Stimulated activated CD4-positive, alpha-beta T cell treated with anti-CD3 and anti-CD28 coated beads, TNF-alpha, amount 100 ng/mL, for 24 hours (primary cell): ENCODE measurements at places on chromosomes 7 and 10.

GRCh38 chr7:146982482-146982881, 865.9 kb downstream of the CNTNAP2 start:
- DNase-seq = no peak

DNA sequence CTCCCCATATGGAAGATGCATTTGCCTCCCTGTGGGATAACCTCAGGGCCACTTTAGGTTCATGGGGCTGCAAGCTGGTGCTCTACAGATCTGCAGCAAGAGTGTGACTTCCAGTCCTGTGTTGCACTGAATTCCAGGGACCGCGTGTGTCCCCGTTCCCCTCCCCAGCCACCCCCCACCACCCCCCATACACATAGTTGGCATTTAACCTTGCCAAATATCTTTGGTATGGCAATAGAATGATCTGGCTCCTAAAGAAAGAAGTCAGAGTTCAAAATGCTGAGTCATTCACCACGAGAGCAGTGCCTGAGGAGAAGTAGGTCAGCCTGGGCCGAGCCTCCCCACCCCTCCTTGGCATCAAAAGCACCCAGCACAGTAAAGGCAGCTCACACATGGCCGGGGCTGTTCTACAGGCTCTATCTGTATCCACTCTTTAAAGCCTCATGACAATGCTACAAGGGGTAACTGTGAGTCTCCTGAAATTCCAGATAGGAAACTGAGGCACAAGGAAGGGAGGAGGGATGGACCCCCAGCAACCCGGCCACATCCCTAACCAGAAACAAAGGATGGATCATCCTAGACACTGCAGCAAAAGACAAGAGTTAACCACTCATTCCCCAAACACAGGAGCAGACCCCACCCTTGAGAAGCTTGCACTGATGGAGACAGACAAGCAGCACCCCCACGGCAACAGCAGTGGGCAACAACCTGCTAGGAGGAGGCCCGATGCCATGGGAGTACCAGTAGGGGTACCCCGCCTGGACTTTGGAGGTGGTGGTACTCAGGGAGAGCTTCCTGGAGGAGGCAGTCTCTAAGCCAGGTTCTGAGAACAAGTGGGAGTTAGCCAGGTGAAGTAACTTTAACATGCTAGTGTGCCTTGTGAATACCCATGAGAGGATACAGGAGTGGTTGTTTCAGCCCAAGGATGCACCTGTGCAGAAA, 70.3 kb upstream of the NANOS1 start:
- DNase-seq = no peak

DNA sequence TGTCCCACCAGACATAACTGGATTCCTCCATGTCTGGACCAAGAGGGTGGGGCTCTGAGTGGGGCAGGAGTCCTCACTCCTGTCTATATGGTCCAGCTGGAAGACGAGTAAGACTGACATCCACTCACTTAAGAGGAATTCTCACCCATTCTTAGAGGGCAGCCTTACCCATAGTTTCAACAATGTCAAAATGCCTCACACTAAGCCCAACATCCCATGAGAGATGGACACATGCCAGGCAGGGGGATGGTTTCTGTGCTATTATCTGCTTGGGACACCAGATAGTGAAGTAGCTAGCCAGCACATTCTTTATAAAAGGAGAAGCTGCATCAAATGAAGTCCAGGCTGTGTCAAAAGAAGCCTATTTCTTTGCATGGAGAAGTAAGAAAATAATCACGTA, 4.7 kb upstream of the LANCL2 start:
- DNase-seq = no peak

- no peak for DNase-seq
Measured at GRCh38 chr7:69778138-69778537, 179.9 kb downstream of the AUTS2 start.

GRCh38 chr10:62278441-62278910, 9.8 kb upstream of the RTKN2 start:
- no peak for DNase-seq

DNA sequence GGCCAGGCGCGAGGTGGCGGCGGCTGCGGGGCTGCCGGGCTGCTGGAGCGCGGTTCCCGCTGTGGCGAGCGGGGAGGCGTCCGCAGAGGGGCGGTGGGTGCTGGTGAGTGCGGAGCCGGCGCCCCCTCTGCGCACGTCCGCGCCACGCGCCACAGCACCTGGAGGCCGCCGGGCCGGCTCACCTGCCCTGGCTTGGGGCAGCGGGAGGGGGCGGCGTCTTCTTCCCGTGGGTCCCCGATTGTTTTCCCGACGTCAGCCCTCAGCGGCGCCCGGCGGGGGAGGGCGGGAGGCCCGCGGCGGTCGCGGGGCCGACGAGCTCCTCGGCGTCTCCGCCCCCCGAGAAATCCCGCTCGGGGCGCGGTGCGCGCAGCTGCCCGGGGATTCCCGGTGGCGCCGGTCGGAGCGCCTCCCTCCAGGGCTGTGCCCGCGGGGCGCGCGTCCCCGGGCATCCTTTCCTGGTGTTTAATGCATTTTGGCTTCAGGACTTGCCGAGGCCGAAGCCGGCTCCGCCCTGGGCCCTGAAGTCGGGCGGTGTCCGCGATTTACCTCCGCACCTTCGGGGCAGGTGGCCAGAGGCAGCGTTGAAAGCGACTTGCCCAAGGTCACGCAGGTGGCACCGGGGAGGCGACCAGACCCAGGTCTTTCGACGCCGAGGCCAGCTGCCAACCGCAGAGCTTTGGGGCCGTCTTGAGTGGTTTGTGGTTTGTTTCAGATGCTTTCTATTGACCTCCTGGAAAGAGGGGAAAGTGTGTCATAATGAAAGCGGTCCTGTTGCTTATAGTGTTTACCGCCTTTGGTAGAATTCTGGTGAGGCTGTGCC, 561 bp downstream of the PLEKHA1 start:
- DNase-seq = peak; percentile 48

- no peak for DNase-seq
Measured at GRCh38 chr7:150665896-150666295, 19.6 kb upstream of the GIMAP2 start.

DNA sequence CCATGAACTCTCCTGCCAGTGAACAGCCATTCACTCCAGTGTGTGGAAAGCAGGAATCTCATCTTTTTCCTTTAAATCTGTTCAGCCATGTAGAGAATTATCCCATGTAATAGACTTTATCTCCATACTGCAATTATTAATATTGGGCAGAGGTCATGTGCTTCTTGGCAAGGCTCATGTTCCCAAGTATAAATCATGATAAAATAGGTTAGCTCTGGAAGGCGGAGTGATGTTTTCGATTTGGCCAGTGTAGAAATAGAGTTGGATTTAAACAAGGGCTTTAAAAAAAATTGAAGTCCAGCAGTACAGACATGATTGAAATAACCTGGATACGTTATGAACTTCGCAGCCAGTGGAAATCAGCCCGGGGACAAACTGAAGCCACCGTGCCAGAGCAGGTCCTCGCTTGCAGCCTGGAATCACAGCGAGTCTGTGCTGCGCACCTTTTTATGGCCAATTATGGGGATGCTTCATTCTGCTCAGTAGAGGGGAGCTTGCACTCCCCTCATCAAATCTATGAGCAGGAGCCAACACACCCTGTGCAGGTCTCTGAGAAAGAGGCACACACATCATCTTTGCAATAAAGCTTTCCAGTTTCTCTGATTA, 654.0 kb upstream of the MKI67 start:
- DNase-seq = no peak

DNA sequence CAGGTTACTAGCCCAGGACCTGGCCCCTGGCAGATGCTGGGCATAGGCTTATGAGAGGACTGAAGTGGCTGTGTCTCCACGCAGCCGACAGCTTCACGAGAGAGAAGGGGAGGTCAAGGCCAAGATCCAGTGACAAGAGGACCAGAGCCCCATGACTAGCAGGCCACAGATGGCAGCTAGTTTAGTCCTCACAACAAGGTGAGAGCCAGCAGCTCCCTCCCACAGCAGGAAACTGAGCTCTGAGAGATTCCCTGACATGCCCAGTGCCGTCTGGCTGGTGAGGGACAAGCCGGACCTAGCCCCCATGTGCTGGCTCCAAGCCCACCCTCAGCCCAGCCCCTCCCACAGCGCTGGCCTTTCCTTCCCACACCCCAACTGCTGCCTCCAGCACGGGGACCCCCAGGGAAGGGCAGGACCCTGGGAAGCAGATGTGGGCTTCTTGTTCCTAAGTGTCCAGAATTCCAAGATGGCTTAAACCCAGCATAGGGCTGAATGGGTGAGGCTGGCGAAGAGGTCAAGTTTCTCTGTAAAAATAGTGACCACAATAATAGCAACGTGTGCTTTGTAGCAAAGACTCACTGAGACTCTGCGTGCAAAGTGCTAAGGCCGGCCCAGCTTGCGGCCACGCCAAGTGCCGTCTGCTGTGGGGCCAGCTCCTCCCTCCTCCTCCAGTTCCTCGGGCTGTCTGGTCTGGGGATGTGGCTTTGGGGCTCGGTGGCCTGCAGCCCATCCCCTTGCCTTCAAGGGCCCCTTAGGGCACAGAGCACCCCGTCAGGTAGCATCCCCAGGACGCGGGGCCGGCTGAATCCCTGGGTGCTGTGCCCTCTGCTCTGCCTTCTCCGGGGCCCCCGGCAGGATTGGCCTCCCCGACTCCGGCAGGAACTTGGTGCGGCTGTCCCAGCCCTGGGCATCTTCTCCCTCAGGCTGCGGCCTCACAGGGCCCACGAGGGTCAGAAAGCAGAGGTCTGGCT, 7.8 kb upstream of the FAM20C start:
- DNase-seq = no peak

GRCh38 chr10:68471063-68471585, 649 bp downstream of the DNA2 start:
- DNase-seq = no peak

DNA sequence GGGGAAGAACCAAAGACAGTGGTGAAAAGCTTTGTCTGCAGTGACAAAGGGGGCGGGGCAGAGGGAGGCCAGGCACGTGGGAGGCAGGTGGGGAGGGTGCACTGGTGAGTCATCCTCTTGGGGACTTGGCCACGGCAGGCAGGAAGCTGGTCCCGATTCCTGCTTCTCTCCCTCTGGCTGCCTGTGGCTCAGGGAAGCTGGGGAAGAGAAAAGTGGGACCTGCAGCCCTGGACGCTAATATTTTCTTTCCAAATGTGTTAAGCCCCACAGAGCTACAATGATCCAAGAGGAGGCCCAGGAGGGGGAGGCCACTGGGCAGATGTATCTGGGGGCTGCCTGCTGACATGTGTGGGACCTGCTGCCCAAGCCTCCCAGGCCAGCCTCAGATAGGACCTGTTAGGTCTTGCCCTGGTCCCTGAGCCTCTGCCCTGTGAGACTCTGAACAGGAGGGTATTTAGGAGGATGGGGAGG, 231.8 kb downstream of the KCNMA1 start:
- DNase-seq = no peak
